Progenitor cell of endocrine pancreas (in vitro differentiated cells): ENCODE measurements at places on chromosomes 1 and 21.

- no peak for DNase-seq
Measured at GRCh38 chr1:158146165-158146564, 34.5 kb upstream of the CD1D start.

- no peak for DNase-seq
Measured at GRCh38 chr1:43973981-43974442, 748 bp upstream of the ATP6V0B start.

DNA sequence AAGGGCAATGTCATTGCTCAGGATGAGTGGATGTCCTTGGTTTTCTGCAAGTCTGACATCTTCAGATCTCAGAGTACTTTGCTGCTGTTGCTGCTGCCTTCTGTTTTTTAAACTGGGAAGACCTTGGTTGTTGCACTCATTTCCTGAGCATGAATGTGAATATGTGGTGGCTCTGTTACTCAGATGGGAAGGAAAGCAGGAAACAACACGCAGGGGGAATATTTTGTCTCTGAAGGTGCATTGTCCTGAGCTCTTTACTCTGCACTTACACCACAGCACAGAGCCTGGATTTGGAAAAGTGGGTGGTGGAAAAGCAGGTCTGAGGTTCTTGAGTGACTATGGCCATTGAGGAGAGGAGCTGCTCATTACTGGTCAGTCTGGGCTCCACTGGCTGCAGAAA lies 36.3 kb downstream of the PTGFRN start:
- DNase-seq: no peak

GRCh38 chr21:35859677-35860076 lies 200.6 kb downstream of the SETD4 start:
- DNase-seq: no peak

DNA sequence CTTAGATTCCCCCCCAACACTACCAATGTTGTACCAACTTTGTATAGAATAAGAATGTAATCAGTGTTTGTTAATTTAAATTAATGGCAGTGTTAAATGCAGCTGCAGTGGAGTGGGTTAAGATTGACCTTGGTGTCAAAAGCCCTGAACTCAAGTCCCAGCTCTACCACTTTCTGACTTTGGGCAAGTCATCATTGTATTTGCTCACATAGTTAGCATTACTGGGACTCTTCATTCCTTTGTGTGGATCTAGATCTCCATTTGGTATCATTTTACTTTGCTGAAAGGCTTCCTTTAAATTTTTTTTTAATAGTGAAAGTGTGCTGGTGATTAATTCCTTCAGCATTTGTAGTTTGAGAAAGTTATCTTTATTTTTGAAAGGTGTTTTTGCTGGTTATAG lies 22.2 kb upstream of the PHGDH start:
- no peak for DNase-seq

GRCh38 chr1:100767176-100767890 lies 47.8 kb downstream of the VCAM1 start:
- DNase-seq: no peak

GRCh38 chr21:28447462-28447861 lies 545.2 kb downstream of the LTN1 start:
- no peak for DNase-seq

DNA sequence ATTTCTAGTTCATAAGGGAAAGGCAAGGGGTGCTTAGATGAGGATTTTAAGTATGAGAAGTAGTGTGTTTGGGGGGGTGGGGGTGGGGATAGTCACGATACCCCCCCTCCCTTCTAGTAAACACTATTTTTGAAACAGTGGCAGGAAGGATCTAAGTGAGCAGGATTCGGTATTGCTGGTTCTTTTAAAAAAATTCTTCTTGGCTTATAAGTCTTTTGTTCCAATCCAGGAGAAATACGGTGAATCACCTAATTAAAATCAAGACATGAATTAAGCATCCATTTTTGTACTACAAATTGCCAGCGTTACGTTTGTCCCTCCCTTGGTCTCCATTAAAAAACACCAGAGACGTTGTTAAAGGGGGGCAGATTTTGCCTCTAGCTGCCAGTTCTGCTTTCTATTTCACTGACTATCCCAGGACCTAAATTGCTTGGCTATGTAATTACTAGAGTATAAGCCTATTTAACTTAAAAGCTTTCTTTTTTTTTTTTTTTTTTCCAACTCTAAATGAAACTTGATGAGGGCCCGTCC lies 911 bp downstream of the LMO4 start:
- no peak for DNase-seq

GRCh38 chr1:193311226-193311948 lies 125.0 kb upstream of the B3GALT2 start:
- DNase-seq: no peak

- DNase-seq: no peak
Measured at GRCh38 chr1:58057826-58058225, 488.7 kb downstream of the OMA1 start.

DNA sequence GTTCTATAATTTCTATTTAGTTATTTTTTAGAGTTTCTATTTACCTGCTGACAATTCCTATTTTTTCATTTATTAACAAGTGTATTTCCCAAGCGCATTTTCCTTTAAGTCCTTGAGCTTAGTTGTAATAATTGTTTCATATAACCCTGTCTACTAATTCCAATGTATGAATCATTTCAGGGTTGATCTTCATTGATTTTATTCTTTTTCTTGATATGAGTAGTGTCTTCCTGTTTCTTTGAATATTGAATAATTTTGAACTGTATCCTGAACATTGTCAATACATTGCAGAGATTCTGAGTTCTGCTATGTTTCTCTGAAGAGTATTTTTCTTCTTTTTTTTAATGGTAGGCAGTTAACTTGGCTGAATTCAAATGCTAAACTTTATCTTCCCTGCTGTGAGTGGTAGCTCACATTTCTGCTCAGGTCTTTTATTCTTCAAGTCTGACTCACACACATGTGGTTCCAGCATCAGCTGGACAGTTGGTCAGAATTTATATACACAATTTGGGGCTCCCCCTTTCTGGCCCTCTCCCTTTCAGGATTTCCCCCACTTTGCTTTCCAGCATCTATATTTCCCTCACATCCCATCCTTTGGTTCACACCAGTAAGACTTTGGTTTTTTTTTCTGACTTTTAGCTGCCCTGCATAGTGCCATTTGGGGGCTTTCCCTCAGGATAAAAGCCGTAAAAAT lies 54.4 kb upstream of the WDR26 start:
- no peak for DNase-seq

GRCh38 chr1:117527566-117528102 lies 78.2 kb upstream of the TENT5C start:
- DNase-seq: no peak

DNA sequence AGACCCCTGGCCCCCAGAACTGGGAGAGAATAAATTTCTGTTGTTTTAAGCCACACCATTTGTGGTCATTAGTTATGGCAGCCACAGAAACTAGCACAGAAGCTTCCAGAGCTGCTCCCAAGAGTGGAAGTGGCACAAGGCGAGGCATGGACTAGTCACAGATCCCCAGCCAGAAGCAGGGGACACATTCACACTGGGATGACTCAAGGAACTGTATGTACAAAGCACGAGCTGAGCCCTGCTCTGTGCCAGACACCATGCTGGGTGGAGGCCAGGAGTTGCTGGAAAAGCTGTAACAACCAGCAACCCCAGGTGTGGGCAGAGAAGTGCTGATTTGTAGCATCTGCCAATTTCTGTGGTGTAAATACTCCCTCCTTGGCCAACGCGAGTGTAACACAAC lies 55.6 kb downstream of the TCP10L start:
- DNase-seq: no peak

- no peak for DNase-seq
Measured at GRCh38 chr1:153659656-153660055, 1.2 kb downstream of the SNAPIN start.

DNA sequence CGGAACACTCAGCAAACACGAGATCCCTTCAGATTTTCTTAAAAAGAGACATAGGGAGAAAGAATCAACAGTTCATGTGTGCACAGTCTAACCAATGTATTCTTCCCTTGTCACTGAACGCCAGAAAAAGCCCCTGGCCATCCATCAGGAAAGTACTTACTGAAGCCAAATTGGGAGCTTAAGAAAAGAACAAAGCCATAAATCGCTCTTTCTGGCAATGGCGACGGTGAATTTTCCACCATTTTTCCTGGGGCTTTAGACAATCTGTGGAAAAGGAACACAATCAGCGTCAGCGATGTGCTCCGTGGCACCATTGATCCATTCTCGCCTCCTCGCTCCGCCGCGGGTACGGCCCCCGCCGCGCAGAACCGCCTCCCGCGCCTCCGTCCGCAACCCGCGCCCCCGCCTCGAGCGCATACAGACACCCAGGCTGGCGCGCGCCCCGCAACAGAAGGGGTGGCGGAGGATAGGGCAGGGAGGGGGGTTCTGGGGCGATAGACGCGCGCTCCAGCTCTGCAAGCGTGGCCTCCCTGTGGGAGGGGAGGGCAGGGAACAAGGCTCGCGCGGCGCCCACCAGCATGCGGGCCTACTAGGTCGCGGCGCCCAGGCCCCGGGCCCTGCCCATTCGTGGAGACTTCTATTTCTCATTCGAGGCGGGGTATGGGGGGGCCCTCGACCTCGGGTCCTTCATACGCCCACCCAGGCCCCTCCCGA lies 440 bp downstream of the PIGP start:
- no peak for DNase-seq

- no peak for DNase-seq
Measured at GRCh38 chr1:207863893-207864535, 46.9 kb downstream of the CD34 start.

DNA sequence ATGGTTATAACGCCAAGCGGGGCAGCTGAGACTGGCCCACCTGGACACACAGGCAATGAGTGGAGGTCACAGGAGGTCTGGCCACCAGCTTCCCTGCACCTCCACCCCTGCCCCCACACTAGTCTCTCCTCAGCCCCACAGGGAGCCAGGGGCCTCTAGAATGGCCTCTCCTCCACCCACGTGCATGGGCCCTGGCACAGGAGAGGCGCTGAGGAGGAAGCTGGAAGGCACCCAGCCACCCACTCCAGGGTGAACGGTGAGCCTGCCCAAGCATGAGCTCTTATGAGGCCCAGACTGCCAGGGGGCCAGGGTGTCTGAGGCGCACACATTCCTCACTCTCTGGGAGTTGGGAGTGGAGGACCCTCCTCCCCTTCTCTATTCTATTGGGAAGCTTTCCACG lies 22.2 kb downstream of the LRP8 start:
- no peak for DNase-seq

DNA sequence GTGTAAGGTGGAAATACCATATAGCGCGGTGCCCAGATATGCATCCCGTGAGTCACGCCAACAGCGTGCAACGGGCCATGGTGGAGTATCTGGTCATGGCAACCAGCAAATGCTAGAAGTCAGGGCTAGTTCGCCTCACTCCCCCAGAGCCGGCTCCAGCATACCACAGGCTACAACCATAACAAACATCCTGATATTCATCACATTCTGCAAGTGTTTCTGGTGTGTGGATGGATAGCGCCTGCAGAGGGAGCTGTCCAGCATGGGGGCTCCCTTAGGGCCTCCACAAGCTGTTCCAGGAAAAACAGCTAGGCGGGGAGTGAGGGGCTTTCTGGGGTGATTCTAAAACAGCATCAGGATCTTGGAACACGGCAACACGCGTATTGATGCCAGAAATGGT lies 6.8 kb downstream of the C1orf198 start:
- no peak for DNase-seq

GRCh38 chr1:78839704-78840277 lies 166.7 kb downstream of the ADGRL4 start:
- peak; percentile 17 for DNase-seq

- no peak for DNase-seq
Measured at GRCh38 chr1:67019121-67019520, 34.8 kb downstream of the SLC35D1 start.

- DNase-seq: no peak
Measured at GRCh38 chr1:91024481-91025119, 2.8 kb upstream of the ZNF644 start.

DNA sequence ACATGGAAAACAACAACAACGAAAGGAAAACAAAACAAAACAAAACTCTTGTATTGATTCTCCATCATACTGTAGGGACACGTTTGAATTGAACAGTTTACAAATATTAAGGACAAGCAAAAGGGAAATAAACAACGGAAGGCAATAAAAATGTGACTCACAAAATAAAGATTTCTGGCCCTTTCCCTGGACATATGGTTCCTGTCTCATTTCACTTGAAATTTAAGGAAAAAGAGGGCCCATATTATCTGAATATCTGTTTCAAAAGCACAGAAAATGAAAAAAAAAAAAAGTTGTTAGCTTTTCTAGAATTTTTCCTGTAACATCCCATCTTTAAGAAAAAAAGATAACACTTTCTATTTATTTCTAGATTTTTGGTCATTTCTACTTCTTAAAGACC lies 3.6 kb upstream of the PKN2 start:
- no peak for DNase-seq

GRCh38 chr21:42737951-42738590 lies 84.7 kb downstream of the PDE9A start:
- DNase-seq: no peak

DNA sequence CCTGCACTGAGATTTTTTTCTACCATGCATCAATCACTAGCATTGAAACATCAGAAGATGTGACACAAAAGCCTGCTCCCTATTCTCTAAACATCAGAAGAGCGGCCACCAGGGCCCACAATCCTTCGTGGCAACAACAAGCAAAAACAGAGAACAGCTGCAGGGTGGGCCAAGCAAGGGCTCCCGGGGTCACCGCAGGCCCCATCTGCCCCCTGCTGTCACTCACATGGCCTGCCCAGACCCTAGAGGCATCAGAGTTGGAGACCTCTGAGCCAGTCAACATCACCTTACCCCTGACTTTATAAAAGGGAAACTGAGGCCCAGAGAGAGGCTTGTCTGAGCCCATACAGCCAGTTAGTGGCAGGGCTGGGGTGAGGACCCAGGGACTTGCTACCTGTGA lies 1.8 kb downstream of the LAPTM5 start:
- DNase-seq: no peak
